KBM-7 (cell line): ENCODE measurements at places on chromosomes 6 and 20.

- no peak for DNase-seq
Measured at GRCh38 chr6:158312165-158312564, at the start of gene TULP4. TSS of gene TULP4 (plus strand) at chr6:158312465. CDS start at chr6:158314017, 1,552 bp downstream.

- DNase-seq = no peak
Measured at GRCh38 chr20:48025051-48025515, 239.8 kb upstream of the SULF2 start.

- no peak for DNase-seq
Measured at GRCh38 chr20:17522528-17522927, 8.7 kb downstream of the BFSP1 start.

DNA sequence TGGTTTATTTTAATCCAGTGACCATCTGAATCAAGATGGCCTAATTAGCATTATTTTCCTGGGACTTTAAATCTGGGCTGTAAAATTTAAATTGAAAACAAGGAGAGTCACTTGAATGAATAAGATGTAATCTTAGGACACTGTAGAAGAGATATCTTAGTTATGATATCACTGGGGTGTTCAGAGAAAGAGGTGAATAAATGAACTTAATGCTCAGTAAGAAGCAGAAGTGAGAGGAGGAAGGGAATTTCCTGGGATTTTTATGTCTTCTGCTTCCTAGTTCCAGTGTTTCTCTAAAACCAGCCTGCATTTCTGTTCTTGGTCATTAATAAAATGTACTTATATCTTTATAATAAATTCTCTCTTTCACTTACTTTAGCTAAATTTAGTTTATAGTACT, 136.8 kb upstream of the PTPRK start:
- no peak for DNase-seq

DNA sequence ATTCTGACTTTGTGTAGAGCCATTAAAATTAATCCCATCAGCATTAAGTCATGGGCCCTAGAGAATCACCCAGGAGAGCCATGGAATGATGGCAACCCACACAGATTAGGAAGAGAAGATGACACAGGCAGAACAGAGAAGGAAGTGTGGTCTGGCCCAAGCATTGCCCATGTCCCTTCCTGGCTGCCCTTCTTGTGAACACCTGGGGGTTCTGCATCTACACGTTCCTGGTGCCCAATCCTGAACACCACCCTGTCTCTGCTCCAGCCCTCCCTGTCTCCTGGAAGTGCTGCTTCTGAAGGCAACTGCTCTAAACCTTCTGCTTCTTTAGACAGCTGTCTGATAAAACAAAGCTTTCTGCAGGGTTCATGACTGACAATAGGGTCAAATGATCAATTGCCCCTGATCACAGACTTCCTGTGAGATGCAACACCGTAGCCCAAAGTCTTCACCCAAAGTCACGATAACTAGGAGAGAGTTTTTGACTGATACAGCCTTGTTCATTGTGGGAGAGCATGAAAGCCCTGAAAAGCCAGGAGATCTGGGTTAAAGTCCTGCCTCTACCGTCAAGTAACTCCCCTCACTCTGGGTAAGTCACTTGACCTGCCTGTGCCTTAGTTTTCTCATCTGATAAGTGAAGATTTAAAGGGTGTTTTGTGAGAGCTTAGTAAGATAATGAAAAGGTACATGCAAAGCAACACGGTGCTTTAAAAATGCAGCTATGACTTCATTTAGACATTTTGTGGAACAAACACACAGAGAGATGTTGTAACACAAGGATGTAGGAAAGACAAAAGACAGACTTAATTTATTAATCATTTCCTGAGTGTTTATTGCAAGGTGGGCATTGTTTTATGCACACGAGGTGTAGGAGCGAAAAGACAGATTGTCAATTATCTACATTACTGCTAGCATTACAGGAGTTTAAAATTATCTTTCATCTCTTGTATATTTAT, 291.2 kb upstream of the STXBP5 start:
- DNase-seq = no peak

- DNase-seq = no peak
Measured at GRCh38 chr20:6075428-6076219, 21.8 kb upstream of the LRRN4 start.

- no peak for DNase-seq
Measured at GRCh38 chr6:5302995-5303622, 41.8 kb downstream of the FARS2 start.

GRCh38 chr6:89941763-89942497, 47.7 kb downstream of the GJA10 start:
- no peak for DNase-seq
